Activated naive CD8-positive, alpha-beta T cell treated with anti-CD3 and anti-CD28 coated beads, Interleukin-2, amount 10 ng/mL, durations not matched to agents 7 days and 5 days (primary cell): ENCODE measurements at places on chromosomes 1 and 21.

GRCh38 chr1:39713557-39713956 is 22.3 kb upstream of the HPCAL4 start:
- H3K27ac ChIP-seq: no peak overlapping the region
- no peaks in the 10 kb centered on the region for H3K4me1 ChIP-seq
- H3K4me3 ChIP-seq: no peak overlapping the region
- no peak for DNase-seq
- H3K27me3 ChIP-seq: peaks cover 35% of the 10 kb centered on the region
- H3K36me3 ChIP-seq: no peaks in the 10 kb centered on the region

DNA sequence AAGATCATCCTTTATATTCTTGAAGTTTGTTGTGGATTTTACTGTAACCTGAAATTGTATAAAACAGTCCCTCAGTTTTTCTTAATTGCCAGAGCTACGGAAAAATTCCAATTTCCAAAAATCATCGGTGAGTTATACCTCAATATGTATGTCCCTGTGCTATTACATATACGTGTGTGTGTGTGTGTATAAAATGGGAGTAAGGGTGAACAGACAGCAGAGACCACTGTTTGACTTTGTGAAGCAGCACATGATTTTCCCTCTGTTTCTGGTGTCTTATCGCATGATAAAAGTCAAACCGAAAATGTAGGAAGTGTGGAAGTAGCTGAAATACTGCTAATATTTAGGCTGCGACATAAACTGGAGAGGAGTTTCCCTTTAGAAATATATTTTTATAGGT is 1.2 kb downstream of the OR2T1 start:
- DNase-seq: no peak
- H3K4me3 ChIP-seq: no peak overlapping the region
- H3K27me3 ChIP-seq: no peaks in the 10 kb centered on the region
- peaks cover 10% of the 10 kb centered on the region for H3K4me1 ChIP-seq
- no peaks in the 10 kb centered on the region for H3K36me3 ChIP-seq
- no peak overlapping the region for H3K27ac ChIP-seq

- H3K4me3 ChIP-seq: no peak overlapping the region
- peaks cover 27% of the 10 kb centered on the region for H3K4me1 ChIP-seq
- DNase-seq: no peak
- peaks cover 27% of the 10 kb centered on the region for H3K27me3 ChIP-seq
- no peaks in the 10 kb centered on the region for H3K36me3 ChIP-seq
Observed at GRCh38 chr1:157154940-157155514, 16.8 kb upstream of the ETV3 start.

- H3K4me3 ChIP-seq: peak overlapping the region; percentile 89
- H3K27me3 ChIP-seq: no peaks in the 10 kb centered on the region
- H3K4me1 ChIP-seq: peaks cover 30% of the 10 kb centered on the region
Observed at GRCh38 chr1:23019863-23020625, 776 bp downstream of the KDM1A start.

DNA sequence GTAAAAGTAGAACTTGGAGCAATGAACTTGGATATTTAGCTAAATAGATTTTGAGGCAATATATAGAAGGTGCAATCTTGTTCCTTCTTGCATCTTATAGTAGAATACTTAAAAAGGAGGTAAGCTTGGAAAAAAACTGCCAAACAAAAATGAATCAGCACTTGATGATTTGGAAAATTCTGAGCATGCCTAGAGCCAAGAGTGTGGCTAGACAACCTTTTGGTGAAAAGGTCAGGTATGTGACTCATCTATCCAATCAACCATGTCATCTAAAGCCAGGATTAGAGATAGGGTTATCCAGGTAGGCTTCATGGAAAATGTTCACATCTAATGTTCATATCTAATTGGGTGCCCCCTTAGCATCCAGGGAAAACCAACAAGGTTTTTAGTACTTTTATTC is 515.0 kb downstream of the COL11A1 start:
- H3K27ac ChIP-seq: no peak overlapping the region
- no peaks in the 10 kb centered on the region for H3K4me1 ChIP-seq
- H3K36me3 ChIP-seq: no peaks in the 10 kb centered on the region
- H3K27me3 ChIP-seq: no peaks in the 10 kb centered on the region
- no peak for DNase-seq

DNA sequence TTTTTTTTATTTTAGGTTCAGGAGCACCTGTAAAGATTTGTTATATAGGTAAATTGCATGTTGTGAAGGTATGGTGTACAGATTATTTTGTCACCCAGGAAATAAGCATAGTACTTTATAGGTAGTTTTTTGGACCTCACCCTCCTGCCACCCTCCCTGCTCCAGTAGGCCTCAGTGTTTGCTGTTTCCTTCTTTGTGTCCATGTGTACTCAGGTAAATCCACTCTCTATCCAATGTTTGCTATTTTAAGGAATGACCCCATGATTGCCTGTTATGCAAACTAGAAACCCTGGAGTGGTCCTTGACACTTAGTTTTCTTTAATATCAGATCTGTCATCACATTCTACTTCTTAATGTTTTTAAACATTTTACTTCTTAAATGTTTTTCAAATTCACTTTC is 33.9 kb downstream of the LHX9 start:
- H3K27ac ChIP-seq: no peak overlapping the region
- H3K4me3 ChIP-seq: no peak overlapping the region
- H3K36me3 ChIP-seq: peaks cover 20% of the 10 kb centered on the region
- DNase-seq: no peak
- peaks cover 28% of the 10 kb centered on the region for H3K4me1 ChIP-seq

DNA sequence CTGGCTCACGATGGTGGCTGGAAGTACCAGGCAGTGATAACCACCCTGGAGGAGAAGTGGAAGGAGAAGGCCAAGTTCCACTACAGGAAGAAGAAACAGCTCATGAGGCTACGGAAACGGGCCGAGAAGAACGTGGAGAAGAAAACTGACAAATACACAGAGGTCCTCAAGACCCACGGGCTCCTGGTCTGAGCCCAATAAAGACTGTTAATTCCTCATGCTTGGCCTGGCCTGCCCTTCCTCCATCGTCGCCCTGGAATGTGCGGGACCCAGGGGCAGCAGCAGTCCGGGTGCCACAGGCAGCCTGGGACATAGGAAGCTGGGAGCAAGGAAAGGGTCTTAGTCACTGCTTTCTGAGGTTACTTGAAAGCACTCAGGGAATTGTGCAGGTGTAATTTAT is 10.8 kb downstream of the IL24 start:
- no peak overlapping the region for H3K4me3 ChIP-seq
- H3K4me1 ChIP-seq: peaks cover 48% of the 10 kb centered on the region
- H3K27ac ChIP-seq: no peak overlapping the region
- no peaks in the 10 kb centered on the region for H3K27me3 ChIP-seq
- DNase-seq: no peak
- peaks cover 43% of the 10 kb centered on the region for H3K36me3 ChIP-seq

GRCh38 chr1:88140325-88140724 is 543.7 kb upstream of the PKN2 start:
- peaks cover 3% of the 10 kb centered on the region for H3K4me1 ChIP-seq
- H3K27me3 ChIP-seq: no peaks in the 10 kb centered on the region
- DNase-seq: no peak
- H3K36me3 ChIP-seq: no peaks in the 10 kb centered on the region
- H3K27ac ChIP-seq: no peak overlapping the region
